ENCODE measurements at places on chromosomes 2 and 18. TPM values are rescaled to one million over a fixed set of nuclear protein-coding genes. Genes with fewer than 3 reads are reported as not detected.

ST3GAL5 gene
- total RNA-seq = 23.5 TPM

DNA sequence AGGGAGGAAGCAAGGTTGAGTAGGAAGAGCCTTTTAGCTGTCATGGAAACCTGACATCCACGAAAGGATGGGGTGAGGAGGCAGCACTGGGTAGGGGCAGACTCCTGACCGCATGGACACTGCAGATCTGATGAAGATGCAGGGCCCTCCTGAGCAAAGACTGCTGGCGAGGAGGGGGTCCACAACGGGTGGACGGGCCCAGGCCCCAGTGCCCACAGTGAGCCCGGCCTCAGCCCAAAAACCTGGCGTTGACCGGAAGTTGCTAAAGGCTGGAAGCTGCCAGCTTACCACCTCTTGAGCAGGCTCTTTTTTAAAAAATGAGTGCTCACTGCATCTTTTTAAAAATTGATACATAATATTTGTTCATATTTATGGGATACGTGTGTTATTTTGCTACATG, 247.3 kb downstream of the SH3BP4 start:
- no peak for DNase-seq

- no peak for DNase-seq
These were observed 35.3 kb downstream of the FRZB start for GRCh38 chr2:182831101-182831500.

DNA sequence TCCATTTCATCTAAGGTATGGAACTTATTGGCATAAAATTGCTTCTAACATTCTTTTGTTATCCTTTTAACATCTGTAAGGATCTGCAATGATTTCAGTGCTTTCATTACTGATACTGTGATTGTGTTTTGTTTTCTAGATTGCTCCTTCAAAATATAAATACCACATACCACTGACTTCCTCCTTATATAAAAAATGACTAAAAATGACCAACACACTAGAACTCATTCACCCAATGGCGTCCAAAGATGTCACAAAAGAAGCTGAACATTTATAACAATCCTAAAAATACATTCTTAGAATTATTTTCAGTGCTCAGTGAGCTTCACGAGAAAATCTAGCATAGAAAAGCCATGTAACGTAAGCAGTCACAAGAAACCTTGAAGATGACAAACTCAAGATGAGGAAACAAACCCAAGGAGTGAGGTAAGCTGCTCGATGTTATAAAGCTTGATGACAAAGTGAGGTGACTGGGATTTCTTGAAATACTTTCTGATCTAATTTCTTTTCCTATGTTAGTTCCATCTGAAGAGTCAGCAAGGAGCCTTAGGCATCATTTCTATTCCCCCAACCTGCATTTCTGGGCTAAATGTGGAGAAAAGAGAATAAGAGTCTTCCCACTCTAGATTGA, 42.6 kb downstream of the PNO1 start:
- no peak for DNase-seq

DNA sequence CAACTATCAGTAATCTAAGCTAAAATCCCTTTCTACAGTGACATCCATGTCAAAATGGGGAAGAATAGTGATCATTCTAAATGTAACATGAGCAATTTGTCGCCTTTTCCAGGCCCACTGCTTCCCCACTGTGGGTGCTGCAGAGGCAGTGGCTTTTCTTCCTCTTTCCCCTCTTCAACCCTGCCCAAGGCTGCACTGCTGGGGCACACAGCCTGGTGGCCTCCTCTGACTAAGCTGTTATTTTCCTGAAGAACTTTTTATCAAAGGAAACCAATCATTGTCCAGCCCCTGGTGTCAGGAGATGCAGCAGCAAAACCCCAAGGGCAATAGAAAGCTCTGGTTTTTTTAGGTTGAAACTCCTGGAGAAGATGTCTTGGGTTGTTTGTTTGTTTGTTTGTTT, 117.6 kb upstream of the KLF7 start:
- peak; percentile 82 for DNase-seq

DNA sequence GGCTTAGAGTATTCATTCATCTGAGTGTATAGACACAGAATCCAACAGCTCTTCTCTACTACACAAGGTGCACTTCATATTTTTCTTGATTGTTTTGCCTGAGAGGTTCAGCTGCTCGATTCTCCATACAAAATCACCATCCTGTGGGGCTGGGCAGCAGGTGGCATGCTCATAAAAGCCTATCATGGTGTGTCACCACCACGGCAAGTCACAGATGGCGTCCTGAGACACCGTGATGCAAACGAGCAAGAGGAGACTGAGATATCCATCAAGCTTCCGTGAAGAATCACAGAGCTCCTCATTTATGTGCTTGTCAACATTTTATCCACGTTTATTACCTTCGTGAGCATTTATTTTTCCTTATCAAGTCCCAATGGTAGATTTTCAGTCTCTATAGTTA, 22.4 kb upstream of the NRP2 start:
- DNase-seq = no peak

All from posterior vena cava (tissue), 2 donors.